ENCODE measurements at places on chromosomes 6 and 20.

DNA sequence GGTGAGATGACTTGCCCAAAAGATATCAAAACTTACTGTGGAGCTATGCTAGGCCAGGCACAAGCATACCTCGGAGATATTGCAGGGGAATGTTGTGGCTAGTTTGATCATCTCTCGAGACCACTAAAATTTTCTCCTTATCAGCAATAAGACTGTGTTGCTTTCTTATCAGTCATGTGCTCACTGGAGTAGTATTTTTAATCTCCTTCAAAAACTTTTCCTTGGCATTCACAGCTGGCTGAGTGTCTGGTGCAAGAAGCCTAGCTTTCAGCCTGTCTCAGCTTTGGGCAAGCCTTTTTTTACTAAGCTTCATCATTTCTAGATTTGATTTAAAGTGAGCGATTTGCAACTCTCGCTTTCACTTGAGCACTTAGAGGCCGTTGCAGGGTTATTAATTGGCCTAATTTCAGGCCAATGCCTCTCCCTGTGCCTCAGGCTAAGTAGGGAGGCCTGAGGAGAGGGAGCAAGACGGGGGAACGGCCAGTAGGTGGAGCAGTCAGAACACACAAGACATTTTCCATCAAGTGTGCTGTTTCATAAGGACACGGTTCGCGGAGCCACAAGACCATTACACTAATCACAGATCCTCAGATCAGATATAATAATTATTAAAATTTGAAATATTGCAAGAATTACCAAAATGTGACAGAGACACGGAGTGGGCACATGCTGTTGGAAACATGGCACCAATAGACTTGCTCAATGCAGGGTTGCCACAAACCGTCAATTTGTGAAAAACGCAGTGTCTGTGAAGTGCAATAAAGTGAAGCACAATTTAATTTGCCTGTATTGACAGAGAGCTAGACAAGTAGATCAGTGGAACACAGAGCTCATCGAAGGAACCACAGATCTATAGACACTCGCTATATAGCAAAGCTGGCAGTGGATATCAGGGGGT, 106.8 kb upstream of the SIRPG start:
- peak; percentile 93 for DNase-seq

GRCh38 chr6:106318061-106318460, 7.5 kb downstream of the ATG5 start:
- no peak for DNase-seq

DNA sequence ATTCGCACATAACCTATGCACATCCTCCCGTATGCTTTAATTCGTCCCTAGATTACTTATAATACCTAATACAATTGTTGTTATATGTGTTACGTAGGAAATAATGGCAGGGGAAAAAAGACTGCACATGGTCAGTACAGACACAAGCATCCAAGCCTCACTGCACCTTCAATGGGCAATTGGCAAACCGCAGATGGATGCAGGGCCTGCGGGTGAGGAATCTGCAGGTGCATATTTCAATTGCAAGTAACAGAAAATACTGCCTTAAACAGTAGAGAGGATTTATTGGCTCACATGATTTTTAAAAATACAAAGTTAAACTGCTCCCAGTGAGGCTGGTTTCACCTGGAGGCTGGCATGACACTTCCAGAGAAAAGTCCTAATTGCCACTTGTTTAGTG, 142.1 kb upstream of the MLN start:
- no peak for DNase-seq

DNA sequence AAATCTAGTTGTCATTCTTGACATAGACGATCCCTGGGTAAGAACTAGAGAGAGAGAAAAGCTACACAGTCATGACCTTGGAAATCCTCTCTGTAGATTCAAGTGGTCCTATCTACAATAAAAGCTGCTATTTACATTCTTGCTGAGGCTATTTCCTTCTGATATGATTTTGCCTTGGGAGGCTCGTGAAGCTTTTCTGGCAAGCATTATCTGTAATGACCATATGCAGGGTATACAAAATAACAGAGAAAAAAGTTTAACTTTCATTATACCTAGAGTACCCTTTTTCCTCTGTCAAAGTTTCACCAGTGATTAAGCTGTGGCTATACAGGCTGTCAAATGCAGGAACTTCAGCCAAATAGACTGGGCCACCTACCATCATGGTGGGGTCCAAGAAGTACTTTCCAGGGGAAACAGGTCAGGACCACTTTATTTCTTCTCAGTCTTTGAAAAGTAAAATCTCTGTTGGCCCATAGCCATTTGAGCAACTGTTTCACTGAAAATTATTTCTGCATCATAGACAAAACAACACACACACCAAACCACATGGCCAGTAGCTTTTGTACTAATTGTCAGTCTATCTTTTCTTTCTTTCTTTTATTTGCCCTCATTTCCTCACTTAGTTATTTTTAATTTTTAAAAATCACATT, 677.0 kb upstream of the ID4 start:
- no peak for DNase-seq

- DNase-seq = no peak
Measured at GRCh38 chr6:5976811-5977210, 29.9 kb downstream of the NRN1 start.

- no peak for DNase-seq
Measured at GRCh38 chr20:61638802-61639585, 386.9 kb downstream of the CDH4 start.

- DNase-seq = no peak
Measured at GRCh38 chr20:3704087-3704486, 8.3 kb downstream of the SIGLEC1 start.

DNA sequence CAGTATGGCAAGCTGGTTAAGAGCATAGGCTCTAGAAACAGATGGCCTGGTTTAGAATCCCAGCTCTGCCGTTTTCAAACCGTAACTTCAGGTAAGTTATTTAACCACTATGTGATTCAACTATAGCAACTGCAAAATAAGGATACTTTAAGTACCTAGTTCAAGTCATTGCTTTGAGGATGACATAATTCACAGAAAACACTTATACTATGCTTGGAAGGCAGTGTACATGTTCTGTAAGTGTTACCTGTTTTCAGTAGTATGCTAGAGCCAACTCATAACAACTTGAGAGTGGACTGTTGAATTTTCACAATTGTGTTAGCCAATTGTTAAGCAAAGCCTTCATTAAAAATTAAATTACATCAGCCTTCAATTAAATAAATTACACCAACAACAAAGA, 134.8 kb upstream of the BEND6 start:
- DNase-seq = no peak

DNA sequence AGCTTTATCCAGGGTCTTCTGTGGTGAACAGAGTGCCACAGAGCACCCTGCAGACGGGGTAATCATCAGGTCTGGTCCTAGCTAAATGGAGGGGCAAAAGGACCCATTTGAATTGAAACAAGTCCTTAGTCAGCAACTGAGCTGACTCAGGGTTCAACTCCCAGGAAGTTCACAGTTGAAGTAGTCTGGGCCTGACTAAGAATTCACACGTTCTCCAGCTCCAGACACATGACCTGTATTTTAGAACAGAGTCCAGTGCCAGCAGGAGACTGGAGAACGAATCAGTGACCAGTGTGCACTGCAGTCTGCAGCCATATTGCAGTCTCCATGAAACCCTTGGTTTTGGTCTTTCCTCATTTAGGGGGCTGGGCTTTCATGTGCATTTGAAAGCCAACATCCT, 85.2 kb downstream of the ELOVL4 start:
- DNase-seq = no peak
